ENCODE measurements at places on chromosomes 1 and 21. TPM values are rescaled to one million over a fixed set of nuclear protein-coding genes. Genes with fewer than 3 reads are reported as not detected.

OPTC gene
- not detected for total RNA-seq

DMBX1 gene
- not detected for total RNA-seq

S100A12 gene
- total RNA-seq: not detected

DNA sequence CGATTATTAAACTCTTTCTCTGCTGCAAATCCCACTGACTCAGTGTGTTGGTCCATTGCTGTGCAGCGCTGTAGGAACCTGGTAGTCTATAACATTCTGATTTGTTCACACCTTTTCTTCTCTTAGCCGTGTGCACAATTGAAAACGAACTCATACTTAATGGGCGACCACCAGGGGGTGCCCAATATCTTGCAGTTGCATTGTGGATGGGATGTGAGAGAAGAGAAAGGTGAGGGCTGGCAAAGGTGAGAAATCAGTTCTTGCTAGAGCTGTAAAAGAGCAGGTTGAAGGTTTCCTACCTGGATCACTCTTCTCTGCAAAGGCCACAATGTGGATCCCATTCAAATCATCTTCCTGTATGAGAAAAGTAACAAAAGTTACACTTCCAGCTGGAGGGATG is 51.0 kb downstream of the CASQ2 start:
- peak; percentile 22 for DNase-seq

- DNase-seq: no peak
Observed at GRCh38 chr1:248686815-248687214, 15.8 kb downstream of the OR14I1 start.

All from fibroblast of the aortic adventitia (primary cell).